ENCODE measurements at places on chromosomes 6 and 20.
A peak's percentile ranks its signal among the peaks of the same experiment; 100 is the strongest.

DNA sequence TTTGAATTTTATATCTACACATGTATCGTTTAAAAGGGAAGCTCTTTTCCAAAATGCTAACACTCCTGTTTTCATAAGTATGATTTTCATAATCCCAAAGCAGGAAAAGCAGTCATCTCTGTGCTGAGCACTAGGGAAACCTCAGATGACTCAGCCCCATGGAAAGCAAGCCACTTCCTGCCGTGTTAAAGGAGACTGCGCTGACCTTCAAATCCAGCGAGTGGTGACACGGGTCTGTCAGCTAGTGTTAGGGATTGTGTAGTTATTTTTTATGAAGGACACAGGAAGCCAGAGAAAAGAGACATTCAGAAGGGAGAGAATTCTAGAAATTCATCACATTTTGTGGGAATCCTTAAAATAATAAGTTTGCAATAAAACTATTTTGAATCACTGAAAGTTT, 57.0 kb upstream of the CD93 start:
- DNase-seq: no peak

DNA sequence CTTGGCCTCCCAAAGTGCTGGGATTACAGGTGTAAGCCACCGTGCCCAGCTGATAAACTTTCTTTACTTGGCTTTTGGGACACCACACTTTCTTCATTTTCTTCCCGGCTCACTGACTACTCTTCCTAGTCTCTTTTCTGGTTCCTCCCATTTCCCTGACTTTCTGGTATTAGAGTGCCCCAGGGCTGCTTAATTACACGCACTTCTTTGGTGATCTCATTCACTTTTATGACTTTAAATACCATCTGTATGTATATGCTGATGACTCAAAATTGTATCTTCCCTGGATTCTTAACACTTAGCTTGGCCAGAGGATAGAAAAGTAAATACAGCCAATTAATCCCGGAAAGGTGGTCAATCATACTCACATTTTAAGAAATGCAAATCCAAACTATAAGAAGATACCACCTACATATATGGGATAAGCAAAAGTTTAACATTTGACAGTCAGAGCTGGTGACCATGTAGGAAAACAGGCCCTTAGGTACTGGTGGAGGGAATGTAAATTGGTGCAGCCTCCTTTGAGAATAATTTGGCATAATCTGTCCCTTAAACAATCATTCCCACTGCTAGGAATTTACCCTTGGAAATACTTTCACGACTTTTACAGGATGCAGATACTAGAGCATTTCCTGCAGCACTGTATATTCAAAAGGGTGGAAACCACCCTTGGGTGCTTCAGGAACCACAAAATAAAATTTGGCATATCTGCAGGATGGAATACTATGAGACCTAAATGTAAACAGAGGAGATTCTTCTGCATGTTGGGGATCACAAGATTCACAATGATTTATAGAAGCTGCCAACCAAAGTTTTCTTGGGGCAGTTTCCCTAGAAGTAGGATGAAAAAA, 9.4 kb upstream of the NANP start:
- no peak for DNase-seq

DNA sequence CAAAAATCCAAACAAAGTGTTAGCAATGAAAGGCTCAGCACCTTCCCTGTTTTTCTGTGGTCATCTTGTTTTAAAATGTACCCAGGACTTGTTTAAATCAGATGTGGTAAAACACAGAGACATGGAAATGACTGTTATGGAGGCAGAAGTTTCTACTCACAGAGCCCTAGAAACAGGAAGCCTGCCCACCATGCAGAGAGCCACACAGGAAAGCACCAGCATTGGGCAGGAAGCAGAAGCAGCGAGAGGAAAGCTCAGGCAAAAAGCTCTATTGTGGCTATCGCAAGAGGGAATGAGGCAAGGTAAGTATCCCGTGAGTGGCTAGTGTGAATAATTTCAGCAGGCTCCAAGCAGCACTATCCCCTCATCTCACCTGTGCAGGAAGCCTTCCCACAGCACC, 42.8 kb downstream of the GPR6 start:
- DNase-seq: no peak

GRCh38 chr6:129874837-129875236, 13.7 kb upstream of the TMEM244 start:
- DNase-seq: no peak

GRCh38 chr6:20954315-20954714, 420.1 kb downstream of the CDKAL1 start:
- no peak for DNase-seq

GRCh38 chr6:41422161-41422560, 86.8 kb downstream of the NCR2 start:
- no peak for DNase-seq

- DNase-seq: no peak
Observed at GRCh38 chr20:38164624-38165088, 414 bp downstream of the TGM2 start.

GRCh38 chr6:155003476-155003875, 8.4 kb downstream of the TIAM2 start:
- no peak for DNase-seq

DNA sequence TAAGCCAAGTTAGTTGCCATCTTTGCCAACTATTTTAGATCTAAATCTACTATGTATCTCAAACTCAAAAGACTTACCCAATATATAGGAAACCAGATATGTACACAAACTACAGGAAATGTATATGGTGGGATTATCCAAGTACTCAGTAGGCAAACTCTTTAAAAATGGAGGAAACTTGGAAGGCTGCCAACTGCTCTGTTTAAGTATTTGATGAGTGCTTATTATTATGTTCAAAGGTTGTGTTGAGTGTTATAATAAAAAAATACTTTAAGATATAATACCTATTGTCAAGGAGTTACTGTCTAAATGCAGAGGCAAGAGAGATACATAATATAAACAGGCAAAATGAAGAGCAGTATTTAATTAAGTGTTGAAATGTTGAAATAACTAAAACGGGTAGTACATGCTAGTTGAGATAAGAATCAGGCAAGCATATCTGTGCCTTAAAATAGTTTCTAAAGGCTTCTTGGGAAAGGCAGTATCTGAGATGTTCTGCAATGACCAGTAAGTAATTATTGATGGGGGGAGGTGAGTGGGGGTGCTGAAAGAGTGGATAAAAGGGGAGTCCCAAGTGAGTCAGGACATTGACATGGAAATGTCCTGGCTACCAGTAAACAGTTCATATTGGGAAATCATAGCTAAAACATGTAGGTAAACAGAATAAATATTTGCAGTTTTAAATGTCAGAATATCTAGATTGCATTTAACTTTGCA, 6.5 kb upstream of the DST start:
- no peak for DNase-seq

GRCh38 chr6:45026003-45026516, 302.1 kb upstream of the RUNX2 start:
- no peak for DNase-seq

GRCh38 chr6:87251225-87251624, 71.2 kb upstream of the SMIM8 start:
- no peak for DNase-seq

- DNase-seq: no peak
Observed at GRCh38 chr20:41540459-41540858, 77.7 kb downstream of the CHD6 start.

- DNase-seq: no peak
Observed at GRCh38 chr20:43955062-43955749, 40.6 kb downstream of the TOX2 start.

DNA sequence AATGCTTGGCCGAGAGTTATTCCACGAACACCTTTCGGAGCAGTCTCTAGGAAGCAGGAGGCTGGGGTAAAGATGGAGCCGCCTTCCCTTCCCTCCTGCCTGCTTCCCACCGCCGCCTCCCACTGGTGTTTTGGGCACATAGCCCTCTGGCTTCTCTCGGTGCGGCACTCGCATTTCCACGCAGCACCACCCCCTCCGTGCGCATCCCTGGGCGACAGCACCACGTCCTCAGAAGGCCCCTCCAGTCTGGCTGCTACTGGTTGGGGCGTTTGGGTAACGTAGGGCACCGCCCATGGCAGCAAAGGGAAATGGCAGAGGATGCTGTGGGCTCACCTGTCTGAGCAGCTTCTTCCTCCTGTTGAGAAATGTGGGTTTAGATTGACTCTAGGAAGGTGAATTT, 2.4 kb downstream of the COL20A1 start:
- no peak for DNase-seq

GRCh38 chr6:67165606-67166005, 1458.6 kb upstream of the EYS start:
- DNase-seq: no peak

GRCh38 chr6:91877994-91878393, 1291.1 kb upstream of the MAP3K7 start:
- DNase-seq: no peak

DNA sequence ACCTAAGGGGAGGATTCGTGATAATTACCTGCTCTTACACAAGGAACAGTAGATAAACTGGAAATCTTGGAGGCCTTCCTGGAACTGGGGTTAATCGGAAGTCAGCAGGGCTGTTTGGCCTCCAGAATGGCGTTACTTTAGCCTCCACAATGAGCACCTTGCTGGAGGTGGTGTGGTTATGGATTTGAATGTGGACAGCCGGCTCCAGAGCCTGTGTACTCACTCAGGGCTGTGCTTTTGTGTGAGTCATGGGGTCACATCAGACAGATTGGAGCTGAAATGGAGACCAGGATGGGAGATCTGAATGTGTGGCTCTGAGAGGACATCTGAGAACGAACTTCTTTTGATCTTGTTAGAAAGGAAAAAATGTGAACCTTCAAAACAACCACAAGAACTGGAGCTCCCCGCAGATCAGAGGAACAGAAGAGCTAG, 30.4 kb downstream of the IGF2R start:
- DNase-seq: no peak

- peak; percentile 20 for DNase-seq
Observed at GRCh38 chr6:123962508-123962907, 158.8 kb downstream of the NKAIN2 start.

GRCh38 chr6:168035098-168035660, 37.7 kb downstream of the KIF25 start:
- DNase-seq: no peak

DNA sequence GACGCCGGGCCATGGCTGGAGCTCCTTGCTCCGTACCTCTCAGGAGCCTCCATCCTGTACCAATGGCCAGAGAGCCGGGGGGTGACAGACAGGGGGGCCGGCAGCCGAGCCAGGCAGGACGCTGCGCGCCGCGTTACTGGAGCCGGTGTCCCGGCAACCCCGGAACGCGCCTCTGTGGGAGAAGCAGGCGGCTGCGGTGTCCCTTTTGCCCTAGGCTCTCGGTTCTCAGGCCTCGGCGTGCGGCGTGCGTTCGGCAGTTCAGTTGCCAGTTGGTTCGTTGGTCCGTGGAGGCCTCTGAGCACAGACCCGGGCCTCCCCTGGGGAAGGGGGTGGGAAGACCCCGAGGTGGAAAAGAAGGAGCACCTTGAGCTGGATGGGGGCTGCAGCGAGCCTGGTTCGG, at the start of gene SPATS1:
SPATS1 (plus strand) TSS at position 162 of the 400 bp plus-strand sequence. CDS start 446 bp downstream, outside the sequence.
- no peak for DNase-seq

GRCh38 chr6:63584125-63584514, 11.8 kb downstream of the LOC128125822 start:
- DNase-seq: no peak

DNA sequence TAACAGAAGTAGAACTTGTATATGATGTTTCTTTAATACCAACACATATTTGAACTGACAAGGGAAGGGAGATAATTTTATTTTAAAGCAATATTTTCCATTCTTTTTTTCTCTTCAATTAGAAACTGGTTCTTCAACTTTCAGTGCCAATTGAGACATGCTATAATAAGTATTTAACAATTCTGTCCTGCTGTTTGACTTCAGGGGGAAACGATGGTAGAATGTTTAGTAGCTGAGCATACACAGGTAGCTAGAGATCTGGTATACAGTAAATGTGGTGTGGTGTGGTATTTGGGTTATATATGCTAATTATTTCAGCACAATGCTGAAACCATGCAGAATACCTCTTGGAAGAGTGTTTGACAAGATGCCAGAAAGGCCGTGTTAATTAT, 156.9 kb downstream of the ARID1B start:
- peak; percentile 73 for DNase-seq

DNA sequence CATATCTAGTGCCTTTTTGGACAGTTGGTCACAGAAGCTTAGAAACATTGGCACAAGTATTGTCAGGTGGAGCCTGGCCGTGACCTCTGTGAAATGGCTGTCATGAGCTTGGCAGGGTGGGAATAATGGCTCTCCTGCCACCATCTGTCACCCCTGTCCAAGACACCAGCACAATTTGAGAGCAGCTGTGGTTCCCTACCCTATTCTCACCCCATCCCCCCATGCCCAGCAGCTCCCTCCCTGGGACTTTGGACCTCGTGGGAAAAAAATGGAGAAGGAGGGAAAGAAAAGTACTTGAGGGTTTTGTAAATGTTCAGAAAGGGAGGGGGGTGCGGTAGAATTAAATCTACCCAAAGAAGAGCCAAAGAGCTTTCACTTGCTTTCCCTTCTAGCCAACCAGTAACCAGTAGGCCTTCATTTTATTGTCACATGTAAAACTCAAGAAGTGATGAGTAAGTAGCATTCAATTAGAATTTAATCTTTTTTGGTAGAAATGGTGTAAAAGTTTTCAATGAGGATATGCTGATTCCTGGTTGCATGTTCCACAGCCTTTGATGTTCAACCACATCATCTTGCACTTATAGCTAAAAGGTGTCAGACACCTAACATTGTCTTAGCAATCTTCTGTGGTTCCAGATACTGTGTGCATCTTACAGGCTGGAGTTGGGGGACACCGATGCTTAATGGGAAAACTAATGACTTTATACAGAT, 263.5 kb upstream of the TAB2 start:
- no peak for DNase-seq

DNA sequence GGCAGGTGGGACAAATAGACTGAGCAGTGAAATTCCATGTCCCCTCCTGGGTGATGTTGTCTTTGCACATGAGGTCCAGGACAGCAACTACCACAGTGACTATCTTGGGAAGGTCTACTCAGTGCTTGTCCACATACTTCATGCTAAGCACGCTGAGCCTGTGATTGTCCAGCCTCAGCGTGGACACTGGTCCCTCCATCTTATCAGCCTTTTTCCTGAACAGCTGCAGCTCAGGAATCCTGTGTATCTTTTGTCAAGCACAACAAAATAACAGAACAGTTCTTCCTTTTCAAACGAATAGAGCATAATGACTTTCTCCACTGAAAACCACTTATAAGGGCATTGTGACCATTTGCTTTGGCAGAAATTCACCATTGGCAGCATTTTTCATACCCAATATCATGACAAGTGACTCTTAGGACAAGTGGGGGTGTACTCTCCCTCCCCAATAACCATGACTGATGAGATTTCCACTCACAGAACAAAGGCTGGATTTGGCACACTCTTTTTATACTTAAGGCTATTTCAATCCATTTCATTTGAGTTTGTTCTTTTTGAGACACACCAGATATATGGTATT, 90.3 kb downstream of the FYN start:
- no peak for DNase-seq

- no peak for DNase-seq
Observed at GRCh38 chr6:16090920-16091319, 38.0 kb upstream of the MYLIP start.

GRCh38 chr6:144098993-144099392, 3.6 kb upstream of the SF3B5 start:
- no peak for DNase-seq

GRCh38 chr20:47878601-47879027, 93.3 kb upstream of the SULF2 start:
- DNase-seq: no peak

GRCh38 chr20:50713657-50714101, 17.7 kb upstream of the PARD6B start:
- DNase-seq: no peak
